NCI-H1417 treated with DMSO at 0.1 percent for 48 hours (cell line): ENCODE measurements at places on chromosomes 7 and 10.

GRCh38 chr7:38339953-38340819, 66.8 kb upstream of the TARP start:
- DNase-seq = no peak

- no peak for DNase-seq
Observed at GRCh38 chr10:79070081-79070605, 1.4 kb downstream of the ZMIZ1 start.

DNA sequence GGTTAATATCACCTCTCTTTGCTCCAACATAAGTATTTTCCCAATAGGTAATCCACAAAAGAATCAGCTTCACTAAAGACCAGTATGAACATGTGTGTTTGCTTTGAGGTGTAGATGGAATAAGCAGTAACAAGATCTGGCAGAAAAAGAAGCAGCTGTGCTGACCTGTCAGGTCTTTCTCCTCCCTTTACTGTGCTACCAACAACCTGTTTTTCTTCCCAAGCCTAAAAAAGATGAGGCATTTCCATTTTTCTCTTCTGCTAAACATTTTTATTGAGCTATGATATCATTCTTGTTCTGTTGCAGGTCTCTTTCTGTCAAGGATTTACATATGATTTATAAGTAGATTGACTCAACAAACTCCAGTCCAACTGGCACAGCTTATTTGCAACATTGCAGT, 315.2 kb upstream of the GLI3 start:
- DNase-seq = no peak

DNA sequence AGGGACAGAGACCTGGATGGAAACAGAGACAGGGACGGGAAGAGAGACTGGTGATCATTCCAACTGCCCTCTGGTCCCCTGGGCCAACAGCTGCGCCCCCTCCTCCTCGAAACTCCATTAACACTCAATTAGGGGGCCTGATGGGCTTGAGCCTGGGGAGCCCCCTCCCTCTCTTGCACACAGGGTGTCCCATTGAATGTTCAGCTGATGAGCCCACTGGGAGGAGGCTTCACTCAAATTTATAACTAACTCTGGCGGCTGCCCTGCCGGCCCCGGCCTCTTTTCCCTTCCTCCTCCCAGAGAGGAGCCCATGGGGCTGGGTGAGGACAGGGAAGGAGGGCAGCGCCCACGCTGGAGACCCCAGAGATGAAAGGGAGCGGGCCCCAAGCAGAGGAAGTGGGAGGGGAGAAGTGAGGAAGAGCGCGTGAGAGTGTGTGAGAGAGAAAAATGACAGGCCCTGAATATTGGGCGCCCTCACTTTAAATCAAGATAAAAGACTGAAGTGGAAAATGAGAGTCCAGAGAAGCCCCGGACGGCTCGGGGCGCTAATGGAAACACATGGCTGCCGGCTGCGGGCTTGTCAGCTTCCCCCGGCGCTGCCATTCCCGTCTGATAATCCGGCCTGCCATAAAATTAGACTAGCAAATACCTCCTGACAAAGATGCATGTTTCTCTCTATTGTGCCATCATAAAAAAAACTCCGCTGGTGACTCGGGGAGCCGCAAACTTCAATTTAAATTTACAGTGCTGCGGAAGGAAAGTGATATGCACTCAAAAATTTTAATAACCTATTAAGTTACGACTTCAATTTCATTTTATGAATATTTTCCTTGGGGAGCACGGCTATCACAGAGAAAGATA, 58.0 kb upstream of the PAX2 start:
- DNase-seq = no peak

DNA sequence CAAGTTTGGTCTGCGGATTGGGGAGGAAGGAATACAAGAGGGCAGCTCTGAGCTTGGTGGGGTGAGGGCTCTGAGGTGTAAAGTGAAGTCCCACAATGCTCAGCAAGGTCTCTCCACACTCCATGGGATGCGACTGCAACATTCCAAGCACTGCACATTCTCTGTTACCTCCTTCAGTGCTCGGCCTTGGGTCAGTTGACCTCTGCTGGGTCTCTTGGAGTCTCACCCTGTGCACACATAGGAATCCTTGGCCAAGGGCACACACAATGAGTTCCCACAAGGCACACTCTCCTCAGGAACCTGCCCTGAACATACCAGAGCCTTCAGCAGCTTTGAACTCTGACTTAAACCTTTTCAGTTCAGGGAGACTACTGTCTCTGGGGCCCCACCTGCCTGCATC, 2.4 kb upstream of the WDFY4 start:
- DNase-seq = no peak

GRCh38 chr10:59805014-59805413, 51.8 kb upstream of the MRLN start:
- DNase-seq = no peak
